Ammon's horn (tissue), 1 donor: ENCODE measurements at places on chromosomes 3 and 15.
A peak's percentile ranks its signal among the peaks of the same experiment; 100 is the strongest.

GRCh38 chr15:80788536-80788935, 9.4 kb downstream of the CEMIP start:
- peak; percentile 36 for DNase-seq

GRCh38 chr3:73571238-73571794, 53.4 kb downstream of the PDZRN3 start:
- no peak for DNase-seq

DNA sequence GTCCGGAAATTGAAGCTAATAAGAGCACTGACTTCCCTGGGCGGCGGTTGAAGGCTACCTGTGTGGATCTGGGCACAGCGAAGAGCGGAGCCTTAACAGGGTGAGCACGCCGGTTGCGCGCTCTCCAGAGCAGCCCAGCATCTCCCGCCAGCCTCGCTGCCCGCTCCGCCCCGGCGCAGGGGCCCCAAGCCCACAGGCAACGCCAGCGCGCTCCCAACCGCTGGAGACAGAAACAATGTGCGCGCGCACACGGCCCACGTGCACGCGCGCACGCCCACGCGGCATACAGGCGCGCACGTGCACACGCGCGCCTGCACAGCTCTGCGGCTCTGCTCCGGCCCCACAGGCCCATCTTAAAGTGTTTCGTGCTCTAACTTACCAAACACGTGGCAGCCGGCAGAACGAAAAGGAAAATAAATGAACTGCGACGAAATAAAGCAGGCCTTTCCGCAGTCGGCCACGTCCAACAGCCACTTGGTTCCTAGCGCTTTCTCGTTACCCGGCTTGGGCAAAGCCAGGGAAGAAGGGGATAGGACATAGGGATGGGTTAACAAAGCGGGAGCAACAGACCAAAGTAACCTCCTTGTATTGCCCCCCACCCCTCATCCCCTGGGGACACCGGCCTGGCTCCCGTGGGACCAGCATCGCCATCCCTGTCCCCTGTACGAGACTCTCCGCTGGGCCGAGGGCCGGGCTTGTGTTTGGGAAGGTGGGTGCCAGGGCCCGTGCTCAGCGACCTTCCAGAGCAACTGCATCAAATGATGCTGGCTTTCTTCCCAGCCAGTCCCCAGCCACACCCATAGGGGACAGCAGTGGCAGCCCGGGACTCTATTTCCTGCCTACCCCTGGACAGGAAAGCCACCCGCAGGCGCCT, 203.7 kb downstream of the ABHD5 start:
- peak; percentile 48 for DNase-seq

DNA sequence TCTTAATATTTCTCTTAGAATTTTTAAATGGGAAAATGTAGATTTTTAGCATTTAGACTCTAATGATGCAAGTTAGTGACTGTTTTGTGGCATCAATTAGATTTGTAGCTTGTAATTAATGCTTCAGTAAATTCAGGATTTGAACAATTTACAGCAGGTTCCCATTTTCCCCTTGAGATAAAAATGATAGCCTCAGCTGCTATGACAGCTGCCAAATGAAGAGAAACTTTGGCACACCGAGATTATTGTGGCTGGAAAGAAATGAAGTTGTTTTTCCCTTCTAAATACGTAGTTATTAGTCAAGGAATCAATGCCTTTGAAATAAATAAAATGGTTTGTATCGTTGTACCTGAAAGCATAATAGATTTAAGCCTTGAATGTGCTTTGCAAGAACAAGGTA, 206.4 kb upstream of the P2RY1 start:
- DNase-seq: peak; percentile 1

GRCh38 chr3:41987627-41988026, 25.7 kb upstream of the ULK4 start:
- DNase-seq: no peak

- DNase-seq: no peak
Measured at GRCh38 chr3:197371591-197372046, 73.2 kb upstream of the DLG1 start.

GRCh38 chr3:134228035-134228434, 22.6 kb downstream of the RYK start:
- DNase-seq: no peak

- no peak for DNase-seq
Measured at GRCh38 chr15:38503496-38503895, 49.6 kb downstream of the FAM98B start.

DNA sequence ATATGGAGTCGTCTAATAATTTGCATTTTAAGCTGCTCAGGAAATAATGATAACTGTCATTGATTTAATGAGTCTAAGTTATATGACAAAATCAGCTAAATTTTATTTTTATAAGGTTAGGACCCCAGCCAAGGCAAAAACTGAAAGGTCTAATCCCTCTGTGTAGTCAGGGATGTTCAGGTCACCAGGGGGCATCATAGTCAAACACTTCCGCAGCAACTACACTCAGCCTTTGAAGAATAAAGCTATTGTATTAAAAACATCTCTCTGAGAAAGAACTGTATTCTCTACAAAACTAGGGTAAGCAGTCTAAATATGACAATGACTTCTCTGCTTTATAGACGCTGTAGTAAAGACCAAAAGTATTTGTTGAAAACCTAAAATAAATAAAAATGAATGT, 15.0 kb downstream of the INTS14 start:
- peak; percentile 76 for DNase-seq

DNA sequence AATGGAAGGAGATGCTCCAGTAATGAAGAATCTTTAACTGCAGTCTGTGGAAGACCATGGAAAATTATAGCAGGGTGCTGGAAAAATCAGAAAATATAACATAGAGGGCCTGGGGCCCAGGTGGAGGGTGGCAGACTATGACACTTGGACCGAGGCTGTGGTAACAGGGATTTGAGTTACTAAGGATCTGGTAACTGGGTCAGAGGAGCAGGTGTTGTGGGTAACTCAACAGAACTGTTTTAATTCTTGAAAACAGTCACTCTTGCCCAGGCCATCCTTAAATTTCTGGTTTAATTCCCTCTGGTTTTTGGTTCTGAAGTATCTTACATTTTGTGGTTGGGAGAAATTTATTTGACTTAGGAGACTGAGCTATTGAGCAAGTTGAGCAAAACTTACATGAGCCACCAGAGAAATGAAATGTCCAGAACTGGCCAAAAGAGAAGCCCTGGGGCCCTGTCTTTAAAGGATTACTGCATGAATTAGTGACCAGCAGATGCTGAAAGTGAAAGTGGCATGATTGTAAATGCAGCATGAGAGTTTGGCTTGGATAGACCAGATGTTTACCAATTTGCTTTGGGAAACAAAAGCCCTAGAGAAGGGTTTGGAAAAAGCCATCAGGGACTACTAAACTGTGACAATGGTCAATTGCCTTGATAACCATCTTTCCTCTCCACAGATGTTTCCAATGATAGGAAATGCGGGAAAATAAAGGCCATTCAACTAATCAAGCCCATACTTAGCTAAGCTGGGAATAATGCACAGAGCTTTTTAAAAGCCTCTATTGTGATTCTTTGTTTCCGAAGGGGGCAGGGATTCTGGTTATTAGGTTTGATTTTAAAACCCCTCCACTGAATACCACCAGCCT, 374.9 kb upstream of the TGFBR2 start:
- DNase-seq: no peak

DNA sequence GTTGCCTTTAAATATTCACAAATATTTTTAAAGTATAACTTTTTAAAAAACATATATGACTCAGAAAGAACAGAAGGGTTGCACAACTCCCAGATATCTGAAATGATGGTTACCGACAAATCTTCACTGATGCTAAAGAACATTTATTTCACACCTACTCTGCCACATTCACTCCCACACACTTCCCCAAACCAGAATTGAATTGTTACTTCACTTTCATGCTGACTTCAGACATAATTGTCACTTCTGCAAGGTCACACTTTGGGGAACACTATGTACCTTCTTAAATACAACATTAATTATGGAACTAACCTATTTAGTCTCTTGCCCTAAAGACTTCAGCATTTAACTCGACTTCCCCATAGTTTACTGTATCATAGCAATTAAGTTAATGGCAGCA, 795.1 kb downstream of the FHIT start:
- no peak for DNase-seq

GRCh38 chr3:81531263-81531662, 230.2 kb downstream of the GBE1 start:
- DNase-seq: no peak

DNA sequence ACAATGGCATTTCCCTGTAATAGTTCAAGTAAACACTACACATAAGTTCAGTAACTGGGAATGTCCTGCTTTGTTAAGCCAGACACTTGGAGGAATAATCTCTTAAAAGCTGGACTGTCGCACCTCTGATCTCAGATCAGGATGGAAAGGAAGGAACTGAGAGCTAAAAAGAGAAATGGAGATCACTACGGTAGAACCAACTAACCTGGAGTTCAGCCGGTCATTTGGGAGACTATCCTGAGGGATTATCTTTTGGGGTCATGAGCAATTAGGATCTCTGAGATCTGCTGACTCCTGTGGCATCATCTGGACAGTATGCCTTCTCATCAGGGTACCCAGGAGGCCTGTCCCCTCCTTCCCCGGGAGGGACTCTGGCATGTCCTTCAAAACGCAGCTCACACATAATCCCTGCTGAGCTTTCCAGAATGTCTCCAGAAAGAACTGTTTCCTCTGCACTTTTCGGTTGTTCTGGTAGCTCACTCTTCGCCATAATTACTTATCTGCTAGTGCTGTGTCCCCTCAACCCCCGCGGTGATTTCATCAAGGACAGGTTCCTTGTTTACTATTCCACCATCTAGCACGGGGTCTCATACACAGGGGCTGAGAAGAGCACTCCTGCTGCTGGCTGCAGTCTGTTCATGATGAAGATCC, 115.6 kb downstream of the SENP2 start:
- DNase-seq: no peak

DNA sequence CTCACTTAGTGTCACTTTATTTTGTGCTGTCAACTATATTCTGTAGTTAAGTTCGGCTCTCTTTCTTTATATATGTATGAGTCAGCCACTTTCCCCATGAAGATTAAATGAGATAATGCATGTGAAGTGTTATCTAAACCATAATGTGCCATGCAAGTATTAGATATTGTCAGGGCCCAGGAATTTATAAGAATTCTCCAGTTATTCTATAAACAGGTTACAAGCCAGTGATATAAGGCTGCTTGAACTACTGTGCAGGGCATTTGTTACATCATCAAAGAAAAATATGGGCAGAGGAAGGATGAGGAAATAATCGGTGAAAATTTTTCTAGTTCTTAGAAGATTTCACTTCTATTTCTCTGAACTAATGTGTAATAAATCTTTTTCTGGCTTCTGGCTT, 1049.0 kb upstream of the NR2F2 start:
- DNase-seq: no peak

DNA sequence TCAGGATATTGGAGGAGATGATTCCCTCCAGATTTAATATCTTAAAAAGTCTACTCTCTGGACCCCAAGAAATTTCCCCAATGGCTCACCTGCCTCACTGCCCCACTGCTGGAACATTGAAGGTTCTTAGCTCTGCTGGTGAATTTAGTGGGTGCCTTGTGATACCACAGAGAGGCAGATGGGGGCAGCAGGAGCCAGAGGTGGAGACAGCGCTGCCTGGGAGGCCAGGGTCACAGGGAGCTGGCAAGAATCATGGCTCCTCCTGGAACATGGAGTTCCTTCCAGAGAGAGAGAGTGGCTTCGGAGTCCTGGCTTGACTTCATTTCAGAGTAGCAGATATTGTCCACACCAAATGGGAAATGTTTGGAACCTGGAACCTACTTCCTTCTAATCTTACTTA, 263.5 kb upstream of the CFAP20DC start:
- DNase-seq: peak; percentile 19

DNA sequence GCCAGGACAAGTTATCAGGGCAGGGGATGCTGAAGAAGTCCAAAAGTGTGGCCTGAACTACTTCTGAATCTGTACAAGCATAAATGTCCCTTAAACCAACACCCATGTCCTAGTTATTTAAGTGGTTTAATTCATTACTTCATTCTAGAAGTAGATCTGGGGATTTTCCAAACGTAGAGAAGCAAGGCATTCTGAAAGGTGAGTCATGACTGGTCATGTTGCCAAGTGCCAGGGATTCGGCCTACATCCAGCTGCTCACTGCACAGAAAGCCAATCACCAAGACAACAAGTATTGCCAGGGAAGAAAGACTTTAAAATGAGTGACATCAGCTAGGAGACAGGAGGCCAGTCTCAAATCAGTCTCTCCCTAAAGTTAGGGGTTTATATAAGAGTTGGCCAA, 396.6 kb downstream of the GABRB3 start:
- DNase-seq: peak; percentile 43

GRCh38 chr3:190522621-190523222, 8.8 kb downstream of the IL1RAP start:
- DNase-seq: peak; percentile 20

DNA sequence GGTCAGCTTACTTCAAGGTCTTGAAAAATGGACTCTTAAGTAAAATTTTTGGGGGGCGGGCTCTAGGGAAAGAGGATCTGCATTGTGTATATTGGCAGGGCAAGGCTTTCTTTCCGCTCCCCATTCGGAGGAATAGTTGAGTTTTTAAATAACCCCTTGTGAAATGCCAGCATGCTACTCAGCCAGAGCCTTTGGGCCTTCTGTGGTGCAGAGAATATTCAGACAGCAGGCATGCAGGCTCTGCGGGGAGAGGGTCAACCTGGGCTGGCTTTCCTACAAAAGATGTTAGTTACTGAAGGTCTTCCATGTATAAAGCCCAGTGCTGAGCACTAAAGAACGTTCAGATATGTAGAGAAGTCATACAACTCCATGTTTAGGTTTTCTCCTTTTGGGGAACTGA, 40.6 kb downstream of the ADAMTSL3 start:
- no peak for DNase-seq

GRCh38 chr15:45441686-45442085, 63.3 kb upstream of the GATM start:
- no peak for DNase-seq

GRCh38 chr3:143791386-143791785, 56.9 kb downstream of the SLC9A9 start:
- no peak for DNase-seq

GRCh38 chr3:102332934-102333333, 101.9 kb upstream of the ZPLD1 start:
- DNase-seq: no peak
